Hematopoietic multipotent progenitor cell treated with erythropoietin and hydrocortisone succinate and interleukin-3 and kit ligand, for 4 days (in vitro differentiated cells): ENCODE measurements at places on chromosomes 11 and 22.
A peak's percentile ranks its signal among the peaks of the same experiment; 100 is the strongest.

GRCh38 chr22:42909363-42910058 is 52.4 kb upstream of the ARFGAP3 start:
- no peak for DNase-seq

DNA sequence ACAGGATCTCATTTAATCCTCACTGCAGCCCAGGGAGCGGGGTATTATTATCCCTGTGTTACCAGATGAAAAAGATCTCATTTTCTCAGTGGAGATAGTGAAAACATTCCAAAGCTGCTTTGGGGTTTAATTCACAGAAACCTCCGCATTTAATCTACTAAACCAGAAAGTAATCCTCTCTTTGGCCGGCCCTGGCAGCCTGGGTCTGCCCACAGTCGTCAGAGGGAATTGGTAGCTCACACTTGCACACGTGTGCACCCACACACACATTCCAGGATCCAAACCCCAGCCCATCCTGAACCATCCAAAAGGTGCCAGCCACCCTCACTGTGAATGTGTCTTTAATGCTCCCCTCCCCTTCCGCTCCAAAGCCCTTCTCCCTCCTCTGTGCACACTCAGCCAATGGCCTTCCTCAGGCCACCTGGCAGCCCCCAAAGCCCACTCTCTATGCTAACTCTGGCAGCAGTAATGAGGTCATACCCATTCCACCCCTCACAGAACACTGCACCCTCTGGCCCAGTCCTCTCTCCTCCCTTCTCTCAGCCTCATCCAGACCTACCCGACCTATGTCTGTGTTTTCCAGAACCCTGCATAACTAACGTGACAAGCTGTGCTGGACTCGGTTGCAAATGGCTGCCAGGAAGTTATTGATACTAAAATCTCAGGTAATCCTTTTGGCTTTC is 466.2 kb downstream of the SOX6 start:
- DNase-seq, result no peak

DNA sequence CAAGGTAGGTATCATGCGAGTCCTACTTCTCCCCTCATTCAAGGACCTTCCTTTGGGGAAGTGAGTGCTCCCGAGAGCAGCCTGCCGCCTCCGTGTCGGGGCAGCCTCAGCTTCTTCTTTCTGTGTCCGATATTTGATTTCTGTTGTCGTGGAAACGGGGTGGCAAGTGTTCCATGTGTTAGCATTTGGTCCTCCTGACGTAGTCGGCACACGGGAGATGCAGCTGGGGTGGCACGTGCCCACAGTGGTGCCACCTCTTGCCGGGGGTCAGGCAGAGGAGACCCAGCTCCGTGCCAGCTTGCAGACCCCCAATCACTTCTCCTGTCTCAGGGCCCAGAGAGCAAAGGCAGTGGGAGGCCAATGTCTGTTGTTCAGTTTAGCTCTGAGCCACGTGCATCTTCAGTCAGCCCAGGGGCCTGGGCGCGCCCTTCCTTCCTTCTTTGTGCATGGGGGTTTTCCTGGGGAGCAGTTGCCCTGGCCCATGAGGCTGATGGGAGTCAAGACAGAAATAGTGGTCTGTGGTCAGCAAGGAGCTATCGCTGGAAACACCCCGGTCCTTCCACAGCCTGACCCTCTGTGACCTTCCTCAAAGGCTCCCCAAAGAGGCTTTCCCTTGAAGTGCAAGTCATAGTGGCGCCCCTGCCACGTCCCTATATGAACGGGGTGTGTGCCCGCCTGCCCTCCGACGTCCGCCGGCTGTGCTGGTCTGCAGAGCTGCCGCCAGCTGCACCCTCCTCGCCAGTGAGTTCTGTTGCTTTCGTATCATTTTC is 44.5 kb downstream of the PARVB start:
- peak; percentile 97 for DNase-seq

DNA sequence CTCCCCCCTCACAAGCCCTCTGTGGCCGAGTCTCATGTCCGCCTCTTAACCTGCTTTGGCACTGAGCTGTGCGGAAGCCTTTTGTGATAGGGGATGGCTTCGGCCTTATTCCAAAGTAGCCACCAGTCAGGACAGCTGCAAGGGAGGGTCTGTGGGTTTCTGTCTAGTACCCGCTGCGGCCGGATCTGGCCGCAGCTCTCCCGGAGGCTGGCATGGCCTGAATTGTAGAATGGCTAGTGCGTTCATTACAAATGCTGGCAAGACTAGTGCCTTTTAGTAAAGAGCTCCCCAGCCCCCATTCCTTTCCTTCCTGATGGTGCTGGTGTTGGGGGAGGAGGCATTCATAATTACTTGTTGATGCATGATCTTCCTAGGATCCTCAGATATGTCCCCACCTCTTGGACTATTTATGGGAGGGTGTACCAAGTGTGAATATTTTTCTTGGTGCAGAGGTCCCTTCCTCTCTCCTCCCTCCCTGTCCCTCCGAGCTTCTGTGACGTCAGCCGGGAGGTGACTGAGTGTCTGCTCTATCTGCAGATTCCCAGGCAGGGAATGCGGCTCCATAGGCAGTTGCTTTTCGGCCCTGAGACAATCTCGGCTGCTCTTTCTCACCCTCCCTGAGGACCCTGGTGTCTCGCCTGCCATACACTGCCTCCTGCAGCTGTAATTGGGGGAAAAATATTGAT is 108.7 kb upstream of the E2F8 start:
- DNase-seq, result no peak

DNA sequence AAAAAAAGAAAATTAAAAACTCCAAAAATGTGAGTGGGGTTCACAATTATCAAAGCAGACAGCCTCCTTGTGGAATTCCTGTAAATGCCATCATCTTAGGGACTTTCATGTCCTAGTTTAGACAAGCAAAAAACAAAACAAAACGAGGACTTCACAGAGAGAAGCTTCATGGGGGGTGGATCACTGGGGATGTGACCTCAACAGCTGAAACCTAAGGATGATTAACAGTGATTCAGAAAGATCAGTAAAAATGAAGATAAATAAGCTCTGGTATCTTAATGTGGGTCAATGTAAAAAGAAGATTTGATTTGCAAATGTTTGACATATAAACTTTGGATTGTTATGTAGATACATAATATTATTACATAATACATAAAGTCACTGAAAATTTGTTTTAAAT is 8.1 kb upstream of the OR10W1 start:
- DNase-seq, result no peak

- DNase-seq, result no peak
Observed at GRCh38 chr22:28247667-28248363, 328.8 kb upstream of the PITPNB start.

DNA sequence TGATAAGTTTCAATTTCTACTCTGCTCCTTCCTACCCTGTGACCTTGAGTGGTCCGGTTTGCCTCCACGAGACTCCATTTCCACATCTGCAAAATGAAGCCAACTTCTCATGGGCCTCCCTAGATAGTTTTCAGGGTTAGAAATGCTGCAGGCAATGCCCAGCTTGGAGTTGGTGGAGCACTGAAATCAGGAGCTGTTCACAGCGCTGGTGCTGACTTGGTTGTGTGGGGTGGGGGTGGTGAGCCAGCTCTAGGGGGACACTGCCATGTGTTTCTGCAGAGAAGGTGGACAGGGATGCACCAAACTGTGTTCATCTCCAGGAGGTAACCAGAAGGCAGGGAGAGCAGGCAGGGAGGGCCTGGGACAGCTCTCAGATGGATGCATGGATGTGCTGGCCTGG is 37.0 kb downstream of the SGSM1 start:
- DNase-seq, result peak; percentile 28

- DNase-seq, result peak; percentile 41
Observed at GRCh38 chr11:10673501-10674062, 20.0 kb downstream of the IRAG1 start.

DNA sequence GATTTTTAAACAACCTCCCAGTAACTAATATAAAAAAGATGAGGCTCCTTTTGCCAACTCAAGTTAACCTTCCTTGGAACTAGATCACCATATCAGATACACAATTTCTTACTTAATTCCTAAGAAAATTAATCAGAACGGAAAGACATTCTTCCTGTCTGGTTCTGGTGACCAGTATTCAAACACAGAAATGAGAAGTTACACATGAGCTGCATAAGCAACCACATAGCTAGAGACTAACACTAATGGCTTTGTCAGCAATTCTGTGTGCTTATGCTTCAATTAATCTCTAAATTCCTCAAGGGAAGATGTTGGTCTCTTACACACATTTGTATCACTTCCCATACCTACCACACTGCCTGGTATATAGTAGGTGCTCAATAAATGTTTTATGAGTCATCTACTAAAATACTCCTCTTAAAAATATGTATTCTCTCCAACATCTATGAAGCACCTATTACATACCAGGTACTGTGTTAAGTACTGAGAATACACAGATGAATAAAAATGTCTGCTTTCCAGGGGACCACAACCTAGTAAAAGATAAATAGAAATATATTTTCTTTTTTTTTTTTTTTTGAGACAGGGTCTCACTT is 54.5 kb downstream of the GAB2 start:
- peak; percentile 54 for DNase-seq
